ENCODE measurements at places on chromosomes 1 and 21.

- peak; percentile 47 for DNase-seq
Measured at GRCh38 chr1:232726048-232726779, 79.0 kb upstream of the MAP10 start.

- DNase-seq = no peak
Measured at GRCh38 chr1:81050390-81050789, 750.3 kb upstream of the ADGRL2 start.

DNA sequence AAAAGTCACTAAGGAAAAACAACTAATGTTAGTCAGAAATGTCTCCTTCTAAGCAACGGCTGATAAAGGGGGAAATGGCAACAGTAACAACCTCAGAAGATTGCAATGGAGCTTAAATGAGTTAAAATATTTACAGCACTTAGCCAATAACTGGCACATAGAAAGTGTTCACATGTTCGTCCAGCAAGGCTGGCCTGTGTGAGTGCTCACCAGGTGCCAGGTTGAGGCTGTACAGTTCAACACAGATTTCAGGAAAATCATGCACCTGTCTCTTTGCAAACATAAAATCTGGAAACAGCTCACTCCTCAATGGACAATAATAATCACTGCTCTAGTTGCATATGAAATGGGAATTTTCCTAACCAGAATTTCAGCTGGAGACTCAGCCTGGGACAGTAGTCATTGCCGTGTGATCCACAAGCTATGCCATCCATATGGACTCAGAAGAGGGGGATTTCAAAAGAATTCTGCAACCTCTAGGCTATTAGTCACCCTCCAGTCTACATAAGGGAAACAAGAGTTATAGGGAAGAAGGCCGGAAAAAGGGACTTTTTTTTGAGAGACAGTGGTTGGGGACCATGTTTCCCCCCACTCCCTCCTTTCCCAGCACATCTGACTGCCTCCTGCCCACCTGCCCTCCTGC is 68.6 kb downstream of the SYDE2 start:
- DNase-seq = no peak

DNA sequence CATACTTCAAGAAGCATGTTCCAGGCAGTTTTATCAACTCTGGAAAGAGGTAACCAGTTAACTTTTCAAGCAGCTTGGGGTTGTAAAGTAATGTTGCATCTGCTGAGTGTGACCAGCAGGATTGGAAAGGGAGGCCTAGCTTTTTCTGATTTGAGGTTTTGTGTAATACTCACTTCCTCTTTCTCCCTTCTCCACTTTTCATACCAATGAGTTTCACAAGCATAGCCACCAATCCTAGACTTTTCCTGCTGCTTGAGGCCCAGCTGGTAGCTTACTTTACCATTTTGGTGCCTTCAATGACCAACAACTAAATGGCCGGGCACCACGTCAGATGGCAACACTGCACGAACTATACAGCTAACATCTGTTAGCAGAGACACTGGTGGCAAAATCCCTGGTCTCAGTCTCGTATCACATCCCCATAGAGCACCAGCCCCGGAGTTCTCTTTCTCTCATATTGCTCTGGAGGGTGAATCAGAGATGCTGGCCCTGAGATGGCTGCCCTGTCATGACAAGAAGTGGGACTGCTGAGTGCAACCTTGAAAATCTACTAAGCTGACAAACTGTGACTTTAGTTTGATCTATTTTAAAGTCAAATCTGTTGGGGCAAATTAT is 14.8 kb upstream of the GPR88 start:
- DNase-seq = no peak

DNA sequence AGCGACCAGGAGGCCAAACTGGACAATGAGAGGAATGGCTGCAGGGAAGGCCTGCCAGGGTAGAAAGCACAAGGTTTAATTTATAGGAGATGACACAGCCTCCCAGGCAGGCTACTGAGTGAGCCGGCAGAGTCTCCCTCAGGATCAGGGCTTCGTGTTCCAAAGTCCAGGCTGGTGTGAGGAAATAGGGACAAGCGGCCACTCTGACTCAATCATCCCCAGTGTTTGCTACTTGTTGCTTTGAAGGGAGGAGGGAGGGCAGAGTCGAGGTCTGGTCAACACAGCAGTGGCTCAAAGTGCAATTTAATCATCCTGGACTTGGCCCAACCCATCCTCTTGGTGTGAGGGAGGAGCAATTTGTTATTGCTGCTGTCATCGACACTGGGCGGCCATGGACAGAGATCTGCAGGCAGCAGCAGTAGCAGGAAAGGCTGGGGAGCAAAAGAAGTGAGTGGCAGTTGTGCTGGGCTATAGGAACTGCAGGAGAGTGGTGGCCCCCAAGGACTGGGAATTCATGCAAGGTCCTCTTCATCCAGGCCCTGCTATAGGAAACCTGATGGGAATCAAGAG is 27.5 kb downstream of the TBX15 start:
- no peak for DNase-seq

DNA sequence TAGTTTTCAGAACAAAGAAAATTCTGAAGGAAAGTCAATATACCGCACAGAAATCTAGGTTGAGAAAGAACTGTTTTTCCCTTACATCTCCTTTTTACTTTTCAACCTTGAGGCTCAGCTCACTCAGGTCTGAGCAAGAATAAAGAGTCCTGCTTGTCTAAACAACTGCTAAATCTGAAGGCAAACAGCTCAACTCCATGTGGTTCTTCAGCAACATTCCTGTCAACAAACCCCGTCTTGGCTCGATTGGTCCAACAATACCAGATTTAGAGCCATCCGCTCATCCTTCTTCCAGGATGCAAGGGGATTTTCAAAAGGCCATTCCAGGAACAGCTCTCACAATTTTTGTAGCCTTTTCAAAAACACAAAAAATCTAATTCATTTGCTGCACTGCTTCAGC is 119.8 kb downstream of the HLCS start:
- no peak for DNase-seq

DNA sequence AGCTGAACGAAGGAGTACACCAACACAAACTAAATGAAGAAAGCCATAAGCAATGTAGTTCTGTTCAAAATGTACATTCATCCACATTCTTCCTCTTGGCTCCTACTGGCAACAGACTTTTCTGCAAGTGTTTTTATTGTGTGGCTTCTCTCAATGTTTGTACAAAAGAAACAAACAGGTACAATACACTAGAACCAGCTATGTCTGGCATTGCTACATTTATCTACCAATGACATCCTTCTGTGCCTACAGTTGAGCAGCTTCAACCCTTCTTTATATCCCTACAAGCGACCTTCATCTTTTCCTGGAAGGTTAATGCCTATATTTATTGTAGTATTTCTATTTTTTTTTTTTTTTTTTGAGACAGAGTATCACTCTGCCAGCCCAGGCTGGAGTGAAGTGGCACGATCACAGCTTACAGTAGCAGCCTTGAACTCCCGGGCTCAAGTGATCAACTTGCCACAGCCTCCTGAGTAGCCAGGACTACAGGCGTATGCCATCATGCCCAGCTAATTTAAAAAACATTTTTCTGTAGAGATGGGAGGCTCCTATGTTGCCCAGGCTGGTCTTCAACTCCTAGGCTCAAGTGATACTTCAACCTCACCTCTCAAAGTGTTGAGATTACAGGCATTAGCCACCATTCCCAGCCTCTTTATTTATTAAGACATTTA is 89.3 kb downstream of the ASH1L start:
- no peak for DNase-seq

DNA sequence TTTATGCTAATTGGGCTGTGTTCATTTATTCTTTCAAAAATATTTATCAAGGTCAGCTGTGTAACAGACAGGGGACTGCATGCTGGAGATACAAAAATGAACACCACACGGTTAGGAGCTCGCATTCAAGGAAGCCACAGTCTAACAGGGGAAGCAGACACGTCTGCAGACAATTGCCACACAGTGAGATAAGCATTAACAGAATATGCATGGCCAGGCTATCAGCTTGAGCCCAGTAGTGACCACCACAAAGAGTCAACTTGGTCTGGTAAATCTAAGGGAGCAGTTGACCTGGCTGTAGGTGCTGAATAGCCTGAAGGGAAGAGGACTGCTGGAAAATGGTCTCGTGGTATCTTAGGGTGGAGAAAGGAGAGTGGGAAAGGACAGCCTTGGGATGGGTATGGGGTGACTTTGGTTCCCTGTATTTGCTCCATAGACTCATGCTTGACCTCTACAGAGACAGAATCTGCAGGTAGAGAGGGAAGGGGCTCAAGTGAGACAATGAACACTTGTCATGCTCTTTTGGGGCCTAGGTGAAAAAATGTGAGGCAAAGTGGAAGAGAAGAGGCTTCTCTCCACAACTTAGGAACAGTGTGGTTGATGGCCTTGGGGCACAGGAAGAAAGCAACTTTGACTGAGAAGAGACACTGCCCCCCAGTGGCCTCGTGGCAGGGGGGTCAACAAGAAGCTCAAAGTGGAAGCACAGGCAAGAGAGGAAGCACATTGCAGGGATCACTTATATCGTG is 7.6 kb upstream of the NPL start:
- no peak for DNase-seq

DNA sequence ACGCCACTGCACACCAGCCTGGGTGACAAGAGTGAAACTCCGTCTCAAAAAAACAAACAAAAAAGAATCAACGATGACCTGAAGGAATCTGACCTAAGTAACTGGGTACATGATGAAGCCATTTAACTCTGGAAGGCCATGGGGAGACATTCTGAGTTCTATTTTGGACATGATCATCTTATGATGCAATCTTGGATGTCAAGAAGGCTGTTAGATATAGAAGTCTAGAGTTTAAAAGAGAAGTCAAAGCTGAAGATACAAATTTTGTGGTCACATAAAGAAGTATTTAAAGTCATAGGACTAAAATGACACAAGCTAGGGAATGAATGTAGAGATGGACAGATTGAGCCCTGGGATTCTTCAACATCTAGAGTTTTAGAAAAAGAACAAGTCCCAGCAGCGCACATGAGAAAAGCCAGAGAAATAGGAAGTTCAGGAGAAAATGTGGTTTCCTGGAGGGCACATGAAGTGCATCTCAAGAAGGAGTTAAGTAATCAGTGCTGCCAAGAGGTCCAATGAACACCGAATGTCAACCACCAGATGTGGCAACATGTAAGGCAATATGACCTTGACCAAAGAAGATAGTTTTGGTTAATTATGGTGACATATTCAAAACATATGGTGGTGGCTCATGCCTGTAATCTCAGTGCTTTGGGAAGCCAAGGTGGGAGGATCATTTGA is 26.8 kb downstream of the ELK4 start:
- no peak for DNase-seq

DNA sequence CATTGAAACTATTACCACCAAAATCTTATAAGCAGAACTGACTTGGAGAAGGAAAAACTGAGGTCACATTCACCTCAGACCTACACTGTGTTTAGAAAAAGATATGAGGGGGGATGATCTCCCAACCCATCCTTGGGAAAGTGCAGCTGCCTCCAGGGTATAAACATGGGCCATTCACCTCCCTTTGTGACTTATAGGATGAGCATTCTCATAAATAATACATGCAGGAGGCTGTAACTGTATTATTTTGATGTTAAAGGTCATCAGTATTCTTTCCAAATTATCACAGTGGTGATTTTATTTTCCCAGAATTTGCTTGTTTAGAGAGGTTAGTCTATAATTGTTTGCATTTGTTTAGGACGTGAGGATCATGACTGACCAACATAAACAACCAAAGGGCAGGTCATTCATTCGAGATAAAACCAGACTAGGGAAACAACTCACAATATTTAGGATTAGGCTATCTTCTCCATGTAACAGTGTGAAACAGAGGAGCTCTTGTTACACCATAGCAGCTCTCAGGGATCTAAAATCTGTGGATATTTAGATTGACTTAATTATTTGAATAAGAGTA is 109.2 kb upstream of the NR5A2 start:
- DNase-seq = no peak

DNA sequence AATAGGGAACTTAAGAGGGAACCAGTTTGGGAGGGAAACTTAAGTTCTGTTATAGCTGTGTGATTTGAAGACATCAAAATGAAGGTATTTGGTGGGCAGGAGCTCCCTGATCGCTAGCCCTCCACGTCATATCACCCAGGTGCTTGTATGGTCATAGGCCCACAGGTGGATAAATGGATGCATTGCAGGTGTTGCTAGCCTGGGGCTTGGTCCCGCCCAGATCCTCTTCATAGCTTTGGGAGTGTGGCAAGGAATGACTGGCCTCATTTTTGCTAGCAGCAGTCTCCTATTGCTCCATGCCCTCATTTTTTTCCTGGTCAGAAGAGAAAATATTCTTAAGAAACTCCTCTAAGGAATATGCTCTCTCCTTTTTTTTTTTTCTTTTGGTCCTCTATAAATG is 11.3 kb downstream of the GNPAT start:
- no peak for DNase-seq

- DNase-seq = no peak
Measured at GRCh38 chr21:33299181-33299752, 25.5 kb upstream of the IFNAR1 start.

DNA sequence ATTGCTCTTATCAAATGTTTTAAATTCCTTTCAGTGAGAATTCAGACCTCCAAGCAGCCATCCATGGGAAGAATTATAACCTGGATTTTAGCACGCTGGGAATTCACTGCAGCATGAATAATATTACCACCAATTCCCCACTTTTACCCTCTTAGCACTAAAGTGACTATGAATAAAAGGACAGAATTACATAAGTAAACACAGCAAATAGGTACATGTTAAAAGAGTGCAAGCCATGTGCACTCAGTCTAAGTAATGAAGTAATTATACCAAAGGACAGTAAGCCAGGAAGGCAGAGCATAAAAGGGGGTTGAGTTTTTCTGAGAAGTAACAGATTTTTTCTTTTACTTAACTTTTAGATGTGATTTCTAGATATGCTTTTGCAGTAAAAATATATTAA is 176.3 kb downstream of the DENND1B start:
- DNase-seq = no peak

DNA sequence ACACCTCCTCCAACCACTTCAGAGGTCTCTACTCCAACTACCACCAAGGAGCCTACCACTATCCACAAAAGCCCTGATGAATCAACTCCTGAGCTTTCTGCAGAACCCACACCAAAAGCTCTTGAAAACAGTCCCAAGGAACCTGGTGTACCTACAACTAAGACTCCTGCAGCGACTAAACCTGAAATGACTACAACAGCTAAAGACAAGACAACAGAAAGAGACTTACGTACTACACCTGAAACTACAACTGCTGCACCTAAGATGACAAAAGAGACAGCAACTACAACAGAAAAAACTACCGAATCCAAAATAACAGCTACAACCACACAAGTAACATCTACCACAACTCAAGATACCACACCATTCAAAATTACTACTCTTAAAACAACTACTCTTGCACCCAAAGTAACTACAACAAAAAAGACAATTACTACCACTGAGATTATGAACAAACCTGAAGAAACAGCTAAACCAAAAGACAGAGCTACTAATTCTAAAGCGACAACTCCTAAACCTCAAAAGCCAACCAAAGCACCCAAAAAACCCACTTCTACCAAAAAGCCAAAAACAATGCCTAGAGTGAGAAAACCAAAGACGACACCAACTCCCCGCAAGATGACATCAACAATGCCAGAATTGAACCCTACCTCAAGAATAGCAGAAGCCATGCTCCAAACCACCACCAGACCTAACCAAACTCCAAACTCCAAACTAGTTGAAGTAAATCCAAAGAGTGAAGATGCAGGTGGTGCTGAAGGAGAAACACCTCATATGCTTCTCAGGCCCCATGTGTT is 66.6 kb downstream of the TPR start:
- no peak for DNase-seq
